ENCODE measurements at places on chromosomes 1 and 21.
A peak's percentile ranks its signal among the peaks of the same experiment; 100 is the strongest.

- no peak for DNase-seq
Measured at GRCh38 chr1:205283270-205284147, 38.0 kb downstream of the NUAK2 start.

DNA sequence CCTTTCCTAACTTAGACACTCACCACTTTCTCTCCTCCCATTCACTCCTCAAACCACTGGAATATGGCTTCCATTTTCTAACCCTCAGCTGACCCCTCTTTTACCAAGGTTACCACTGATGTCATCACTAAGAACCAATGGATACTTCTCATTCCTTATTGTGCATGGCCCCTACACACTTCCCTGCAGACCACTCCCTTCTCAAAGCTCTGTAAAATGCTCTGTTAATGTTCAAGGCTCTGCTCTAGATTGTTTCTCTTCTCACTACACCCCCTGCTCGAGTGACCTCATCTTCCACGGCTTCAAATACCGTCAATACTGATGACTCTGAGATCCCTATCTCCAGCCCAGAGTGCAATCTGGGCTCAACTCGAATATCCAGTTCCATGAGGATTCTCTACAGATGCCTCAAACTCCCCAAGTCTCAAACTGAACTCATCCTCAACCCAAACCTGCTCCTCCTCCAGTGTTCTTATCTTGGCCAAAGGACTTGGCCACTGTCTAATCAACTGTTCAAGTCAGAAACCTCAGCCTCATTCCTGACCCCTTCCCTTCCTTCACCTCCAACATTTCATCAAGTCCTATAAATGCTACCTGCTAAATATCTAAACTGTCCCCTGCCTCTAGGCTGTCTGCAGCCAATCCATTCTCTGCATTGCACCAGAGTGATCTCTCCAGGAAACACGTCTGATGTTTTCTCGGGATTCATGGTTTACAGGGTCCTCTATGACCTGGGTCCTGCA is 41.3 kb upstream of the BMP8B start:
- no peak for DNase-seq

GRCh38 chr1:206540044-206540780 is 32.9 kb downstream of the RASSF5 start:
- DNase-seq: no peak

DNA sequence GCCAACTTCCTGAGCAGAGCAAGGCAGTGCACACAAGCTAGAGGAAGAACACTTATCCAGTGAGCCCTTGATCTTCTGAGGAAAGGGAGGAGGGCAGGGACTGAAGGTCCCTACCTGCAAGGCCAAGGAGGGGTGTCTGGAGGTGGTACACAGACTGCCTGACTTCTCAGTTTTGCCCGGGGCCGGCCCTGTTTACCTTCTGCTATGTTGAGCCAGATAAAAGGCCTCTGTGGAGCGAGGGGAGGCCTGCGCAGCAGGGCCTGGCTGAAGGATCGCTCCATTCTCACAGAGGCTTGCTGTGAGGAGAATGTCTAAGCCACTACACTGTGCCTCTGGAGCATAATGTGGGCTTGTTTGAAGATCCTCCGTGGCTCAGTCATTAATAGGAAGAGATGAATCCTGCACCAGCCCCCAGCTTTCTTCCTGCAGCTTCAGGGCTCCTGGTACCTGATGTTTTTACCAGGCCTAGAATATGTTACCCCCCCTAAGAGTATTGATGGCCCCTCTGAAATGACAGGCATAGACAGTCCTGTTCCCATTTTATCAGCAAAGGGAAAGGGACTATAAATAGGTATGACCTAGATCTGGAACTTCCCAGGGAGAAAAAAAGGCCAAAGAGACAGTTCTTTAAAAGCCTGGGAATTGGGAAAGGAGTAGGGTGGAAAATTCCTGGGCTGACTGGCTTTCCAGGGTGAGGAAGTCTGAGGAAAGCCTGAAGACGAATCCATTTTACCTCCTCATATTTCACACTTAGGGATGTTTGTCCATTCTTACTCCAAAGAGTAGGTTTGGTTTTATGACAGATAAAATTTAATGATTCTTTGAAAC is 4.7 kb downstream of the POGK start:
- DNase-seq: no peak

- peak; percentile 30 for DNase-seq
Measured at GRCh38 chr1:21607549-21608529, 61.3 kb downstream of the RAP1GAP start.
